GM23338 (cell line): ENCODE measurements at places on chromosomes 6 and 20.

DNA sequence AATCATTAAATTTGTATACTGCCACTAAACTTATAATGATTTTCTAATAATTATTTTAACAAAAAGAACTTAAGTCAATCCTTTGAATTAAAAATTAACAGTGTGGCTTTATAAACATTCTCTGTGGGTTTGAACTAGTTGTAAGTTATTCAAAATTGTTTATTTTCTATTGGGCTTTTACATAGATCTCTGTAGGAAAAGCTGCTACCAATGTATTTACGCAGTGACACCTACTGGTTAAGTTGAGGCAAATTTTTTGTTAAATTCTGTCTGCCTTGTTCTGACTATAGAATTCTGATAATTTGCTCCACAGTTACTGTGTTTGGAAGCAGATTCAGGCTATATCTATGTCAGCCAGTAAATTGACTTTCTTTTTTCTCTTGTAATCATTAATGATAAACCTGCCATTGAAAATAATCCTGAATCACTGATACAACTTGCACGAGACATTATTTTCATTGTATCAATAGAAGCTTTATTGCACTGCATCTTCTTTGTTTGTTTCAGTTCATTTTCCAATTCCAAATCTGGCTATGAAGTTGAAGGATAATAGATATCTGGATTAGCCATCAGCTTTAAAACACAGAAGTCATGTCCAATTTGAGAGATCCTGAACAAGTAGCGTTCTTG, 66.0 kb upstream of the UTRN start:
- no peaks in the 10 kb centered on the region for H3K27me3 ChIP-seq
- H3K27ac ChIP-seq = no peak overlapping the region
- no peaks in the 10 kb centered on the region for H3K36me3 ChIP-seq
- peaks cover 6% of the 10 kb centered on the region; the same call in 1 of the 2 replicates for H3K4me1 ChIP-seq
- peak; percentile 65 for DNase-seq

GRCh38 chr20:56278196-56278595, 29.7 kb downstream of the MC3R start:
- no peak overlapping the region for H3K4me3 ChIP-seq
- H3K27me3 ChIP-seq = no peaks in the 10 kb centered on the region
- no peaks in the 10 kb centered on the region for H3K4me1 ChIP-seq

GRCh38 chr6:47787620-47788497, 6.0 kb downstream of the OPN5 start:
- H3K27me3 ChIP-seq = peaks cover 45% of the 10 kb centered on the region
- peak overlapping the region; percentile 32; the same call in 1 of the 2 replicates for H3K4me3 ChIP-seq
- H3K27ac ChIP-seq = no peak overlapping the region
- peak; percentile 82 for DNase-seq
- peaks cover 25% of the 10 kb centered on the region for H3K4me1 ChIP-seq

GRCh38 chr6:85574932-85575598, 18.6 kb downstream of the SNX14 start:
- no peaks in the 10 kb centered on the region for H3K36me3 ChIP-seq
- H3K27me3 ChIP-seq = no peaks in the 10 kb centered on the region
- DNase-seq = no peak
- H3K4me3 ChIP-seq = no peak overlapping the region
- no peak overlapping the region for H3K27ac ChIP-seq

GRCh38 chr20:14264869-14265268, 72.5 kb downstream of the FLRT3 start:
- no peak overlapping the region for H3K27ac ChIP-seq
- no peaks in the 10 kb centered on the region for H3K4me1 ChIP-seq
- DNase-seq = peak; percentile 52
- no peaks in the 10 kb centered on the region for H3K36me3 ChIP-seq

GRCh38 chr6:170102038-170102437, 188.8 kb downstream of the DLL1 start:
- no peaks in the 10 kb centered on the region for H3K36me3 ChIP-seq
- H3K4me1 ChIP-seq = no peaks in the 10 kb centered on the region
- no peaks in the 10 kb centered on the region for H3K27me3 ChIP-seq
- H3K4me3 ChIP-seq = no peak overlapping the region
- no peak overlapping the region for H3K27ac ChIP-seq

- peaks cover 3% of the 10 kb centered on the region; the same call in 1 of the 2 replicates for H3K27me3 ChIP-seq
- no peak overlapping the region for H3K27ac ChIP-seq
- H3K4me3 ChIP-seq = no peak overlapping the region
- DNase-seq = no peak
- H3K4me1 ChIP-seq = peaks cover 13% of the 10 kb centered on the region
Observed at GRCh38 chr6:71294121-71294523, 5.5 kb downstream of the OGFRL1 start.

GRCh38 chr20:25378884-25379733, 11.5 kb downstream of the ABHD12 start:
- no peak for DNase-seq
- H3K36me3 ChIP-seq = no peaks in the 10 kb centered on the region
- no peak overlapping the region for H3K4me3 ChIP-seq
- no peaks in the 10 kb centered on the region for H3K27me3 ChIP-seq
- no peaks in the 10 kb centered on the region for H3K4me1 ChIP-seq
- no peak overlapping the region for H3K27ac ChIP-seq
